ENCODE measurements at places on chromosomes 2 and 18.

DNA sequence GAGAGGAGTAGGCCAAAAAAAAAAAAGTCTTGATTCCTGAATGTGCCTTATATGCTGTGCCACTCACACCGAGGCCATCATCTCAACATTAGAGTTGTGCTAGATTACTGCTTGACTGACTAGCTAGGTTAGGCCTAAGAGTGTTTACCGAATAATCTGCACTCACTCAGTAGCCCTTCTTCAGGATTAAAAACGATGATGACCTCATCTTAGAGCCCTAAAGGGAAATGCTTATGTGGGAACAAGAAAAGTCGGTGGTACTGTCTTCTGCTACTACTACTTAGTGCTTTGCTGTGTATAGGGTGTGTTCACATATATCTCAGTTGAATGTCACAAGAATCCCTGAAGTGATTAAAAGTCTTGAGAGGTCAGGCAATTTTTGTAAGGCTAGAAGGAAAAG lies 54.3 kb downstream of the THOC1 start:
- no peak for DNase-seq

DNA sequence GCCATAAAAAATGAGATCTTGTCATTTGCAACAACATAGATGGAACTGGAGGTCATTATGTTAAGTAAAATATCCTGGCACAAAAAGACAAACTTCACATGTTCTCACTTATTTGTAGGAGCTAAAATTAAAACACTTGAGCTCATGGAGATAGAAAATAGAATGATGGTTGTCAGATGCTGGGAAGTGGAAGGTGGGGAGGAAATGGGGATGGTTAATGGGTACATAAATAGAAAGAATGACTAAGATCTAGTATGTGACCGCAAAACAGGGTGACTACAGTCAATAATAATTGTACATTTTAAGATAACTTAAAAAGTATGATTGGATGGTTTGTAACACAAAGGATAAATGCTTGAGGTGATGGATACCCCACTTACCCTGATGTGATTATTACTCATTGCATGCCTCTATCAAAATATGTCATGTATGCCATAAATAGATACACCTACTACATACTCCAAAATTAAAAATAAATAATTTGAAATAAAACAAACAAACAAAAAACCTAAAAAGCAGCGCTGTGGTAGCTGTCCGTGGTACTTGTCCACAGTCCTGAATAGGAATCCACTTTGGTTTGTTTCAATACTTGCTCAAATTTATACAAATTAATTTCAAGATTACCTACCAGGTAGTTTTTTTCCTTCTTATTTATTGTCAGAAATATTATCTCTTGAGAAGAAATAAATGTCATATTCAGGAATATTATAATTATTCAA lies 224.5 kb downstream of the DLGAP1 start:
- no peak for DNase-seq

GRCh38 chr18:77250501-77250925 lies 865 bp downstream of the GALR1 start:
- DNase-seq: no peak

DNA sequence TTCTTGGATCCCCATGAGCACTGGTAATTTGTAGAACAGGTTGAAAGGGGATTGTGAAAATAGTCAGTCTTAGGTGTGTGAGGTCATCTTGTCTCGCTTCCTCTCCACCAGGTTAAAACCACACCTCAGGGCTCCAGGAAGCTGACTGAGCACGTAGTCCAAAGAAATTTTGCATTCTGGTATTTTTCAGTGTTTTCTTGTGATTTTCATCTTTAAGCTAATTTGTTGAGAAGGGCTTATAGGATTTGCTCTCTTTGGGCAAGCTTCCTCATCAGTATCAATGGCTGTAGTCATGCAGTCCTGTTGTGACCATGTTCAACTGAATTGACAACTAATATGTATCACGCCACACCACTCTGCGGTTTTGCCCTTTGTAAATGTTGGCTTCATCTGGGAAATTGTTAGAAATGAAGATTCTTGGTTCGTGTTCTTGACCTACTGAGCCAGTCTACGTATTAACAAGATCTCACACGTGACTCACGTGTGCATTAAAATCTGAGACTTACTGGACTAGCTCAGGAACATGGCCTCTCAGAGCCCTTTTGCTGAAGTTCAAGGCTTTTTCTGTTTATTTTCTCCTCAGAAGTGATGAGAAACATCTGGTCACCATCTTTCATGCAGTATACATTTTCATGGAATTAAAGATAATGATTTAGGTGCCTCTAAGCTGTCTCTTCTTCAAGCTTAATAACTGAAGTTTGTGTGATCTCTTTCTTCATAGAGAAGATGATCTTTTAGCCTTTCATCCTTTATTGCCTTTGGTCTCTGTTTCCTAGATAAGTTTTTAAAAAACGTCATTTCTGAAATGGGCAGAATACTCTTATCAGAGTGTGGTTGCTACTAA lies 32.8 kb downstream of the FMNL2 start:
- no peak for DNase-seq

GRCh38 chr2:189866296-189866695 lies 82.0 kb downstream of the PMS1 start:
- no peak for DNase-seq

DNA sequence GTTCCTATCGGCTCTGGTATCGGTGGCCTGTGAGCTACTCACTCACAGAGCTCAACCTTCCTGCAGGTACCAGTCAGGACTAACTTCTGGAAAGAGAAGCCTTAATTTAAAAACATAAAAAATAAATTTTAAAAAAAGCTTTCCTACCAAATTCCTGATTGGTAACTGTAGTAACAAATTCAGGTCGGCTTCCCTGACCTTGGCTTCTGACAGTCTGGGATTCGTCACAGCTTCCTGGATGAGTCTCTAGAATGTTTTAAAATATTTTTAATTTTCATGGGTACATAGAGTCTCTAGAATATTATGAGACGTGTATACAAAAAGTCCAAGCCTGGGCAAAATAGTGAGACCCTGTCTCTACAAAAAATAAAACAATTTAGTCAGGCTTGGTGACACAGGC lies 45.0 kb upstream of the MTCL1 start:
- no peak for DNase-seq

GRCh38 chr2:118836411-118836930 lies 11.0 kb downstream of the EN1 start:
- DNase-seq: no peak

- no peak for DNase-seq
Measured at GRCh38 chr2:42754021-42754775, 9.7 kb downstream of the OXER1 start.

DNA sequence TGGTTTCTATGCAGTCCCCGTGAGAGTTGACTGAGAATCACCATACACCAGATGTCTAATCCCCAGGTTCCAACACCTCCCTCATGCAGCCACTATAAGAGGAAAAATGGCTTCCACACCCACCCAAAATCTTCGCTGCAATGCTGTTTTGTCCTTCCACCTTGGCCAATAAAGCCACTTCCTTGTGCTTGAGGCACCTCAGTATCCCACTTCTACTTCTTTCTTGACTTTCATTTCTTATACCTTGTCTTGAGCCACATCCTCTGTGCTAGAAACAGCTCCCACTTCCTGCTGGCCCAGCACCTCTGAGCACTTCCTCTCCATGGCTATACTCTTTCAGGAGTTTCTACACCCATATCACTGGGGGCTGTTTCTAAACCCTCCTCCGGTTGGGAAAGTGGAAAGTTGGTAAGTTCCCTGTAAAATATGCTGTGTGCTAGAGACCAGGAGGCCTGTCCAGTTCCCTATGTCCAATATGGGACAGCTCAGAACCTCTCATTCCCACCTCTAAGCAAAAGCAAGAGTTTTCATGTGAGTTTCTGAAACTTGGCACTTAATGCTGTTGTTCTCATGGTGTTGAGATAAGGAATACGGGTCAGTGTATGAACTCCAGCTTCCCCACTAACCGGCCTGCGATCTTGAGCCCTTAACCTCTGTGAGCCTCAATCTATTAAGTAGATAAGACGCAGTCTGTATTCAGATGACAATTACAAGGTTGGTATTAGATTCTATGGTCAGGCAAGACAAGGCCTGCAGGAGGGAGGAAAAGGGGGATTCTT lies 209.1 kb upstream of the ID2 start:
- DNase-seq: no peak

DNA sequence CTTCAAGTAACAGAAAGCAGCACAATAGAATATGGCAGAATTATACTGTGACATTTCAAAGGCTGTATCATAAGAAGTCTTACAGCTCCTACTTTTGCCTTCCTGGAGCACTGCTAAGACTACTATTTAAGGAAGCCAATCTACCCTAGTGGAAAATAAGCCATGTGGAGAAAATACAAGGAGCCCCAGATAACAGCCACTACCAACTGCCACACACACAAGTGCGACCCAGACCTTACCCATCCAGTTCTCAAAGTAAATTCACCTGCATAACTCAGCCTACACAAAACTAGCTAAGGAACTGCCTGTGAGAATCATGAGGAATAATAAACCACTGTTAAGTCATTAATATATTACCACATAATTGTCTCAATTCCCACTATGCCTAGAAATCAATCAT lies 66.4 kb downstream of the USP34 start:
- DNase-seq: no peak

DNA sequence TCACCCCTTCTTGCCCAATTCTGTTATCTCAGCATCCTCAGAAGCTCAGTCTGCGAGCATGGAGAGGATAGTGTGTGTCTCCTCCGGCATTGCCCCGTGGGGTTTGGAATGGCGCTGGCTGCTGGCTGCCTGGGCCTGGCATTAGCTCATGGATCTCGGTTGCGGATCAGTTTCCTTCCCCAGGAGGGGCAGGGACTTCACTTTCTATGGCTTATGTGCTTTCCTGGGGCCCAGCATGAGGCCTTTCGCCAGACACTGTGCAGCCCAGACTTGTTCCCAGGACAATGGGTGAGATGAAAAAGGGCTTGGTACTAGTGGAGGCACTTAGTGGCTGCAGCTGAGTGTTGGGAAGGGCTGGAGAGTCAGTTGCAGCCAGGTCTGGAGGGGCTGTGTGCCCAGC lies 143.3 kb downstream of the GLI2 start:
- no peak for DNase-seq

- DNase-seq: no peak
Measured at GRCh38 chr2:190636361-190636760, 12.5 kb upstream of the NAB1 start.

DNA sequence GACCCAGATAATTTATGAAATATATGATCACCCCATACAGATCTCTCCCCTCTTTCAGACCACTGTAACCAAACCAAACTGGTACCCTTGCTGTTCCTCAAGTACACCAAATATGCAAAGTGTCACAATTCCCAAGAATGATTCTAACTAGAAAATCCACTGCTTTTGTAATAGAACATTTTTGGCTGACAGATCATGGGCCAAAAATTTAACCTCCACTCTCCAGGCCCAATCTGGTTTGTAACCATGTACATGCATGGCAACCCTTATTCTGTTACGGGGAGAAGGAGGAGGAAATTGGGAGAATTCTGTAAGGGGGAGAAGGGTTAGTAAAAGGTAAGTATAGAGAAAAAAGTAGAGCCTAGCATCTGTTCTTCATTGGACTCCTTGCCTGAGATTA lies 62.0 kb downstream of the IKZF2 start:
- no peak for DNase-seq

DNA sequence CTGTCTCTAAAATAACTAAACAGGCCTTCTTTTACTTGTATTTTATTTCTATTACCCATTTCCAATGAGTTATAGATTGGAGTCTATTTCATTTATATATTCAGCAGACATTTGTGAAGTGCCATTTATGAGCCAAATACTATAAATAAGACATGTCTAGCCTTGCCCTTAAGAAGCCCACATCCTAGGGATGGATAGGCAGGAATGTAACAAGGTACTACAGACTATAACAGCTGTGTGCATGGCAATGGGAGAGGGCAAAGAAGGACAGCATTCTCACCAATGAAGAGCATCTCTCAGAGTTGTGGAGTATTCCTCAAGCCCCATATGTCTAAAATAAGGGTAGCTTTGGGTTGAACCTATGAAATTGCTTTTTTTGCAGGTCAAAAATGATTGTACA lies 161.9 kb upstream of the RASGRP3 start:
- DNase-seq: no peak

GRCh38 chr2:116949249-116949648 lies 865.2 kb upstream of the DDX18 start:
- DNase-seq: no peak

- no peak for DNase-seq
Measured at GRCh38 chr2:127421116-127421800, 3.0 kb downstream of the PROC start.

GRCh38 chr18:64403784-64404503 lies 255.1 kb upstream of the LINC00305 start:
- no peak for DNase-seq

DNA sequence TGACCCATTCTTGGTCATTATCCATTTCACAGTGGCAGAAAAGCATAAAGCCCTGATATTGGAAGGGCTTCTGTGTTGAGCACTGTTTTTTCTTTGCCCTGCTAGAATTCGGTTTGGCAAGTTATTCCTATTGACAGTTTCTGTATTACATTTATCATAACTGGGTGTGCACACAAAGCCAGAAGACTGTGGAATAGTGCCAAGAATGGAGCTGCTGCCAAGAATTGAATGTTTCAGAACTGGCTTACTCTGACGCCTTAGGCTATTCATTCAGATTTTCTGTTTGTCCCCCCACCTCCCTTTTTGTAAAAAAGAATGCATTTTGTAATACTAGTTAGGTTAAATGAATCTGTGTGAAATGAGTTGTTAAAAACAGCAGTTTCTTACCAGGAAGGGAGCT lies 12.7 kb downstream of the KDM3A start:
- no peak for DNase-seq

DNA sequence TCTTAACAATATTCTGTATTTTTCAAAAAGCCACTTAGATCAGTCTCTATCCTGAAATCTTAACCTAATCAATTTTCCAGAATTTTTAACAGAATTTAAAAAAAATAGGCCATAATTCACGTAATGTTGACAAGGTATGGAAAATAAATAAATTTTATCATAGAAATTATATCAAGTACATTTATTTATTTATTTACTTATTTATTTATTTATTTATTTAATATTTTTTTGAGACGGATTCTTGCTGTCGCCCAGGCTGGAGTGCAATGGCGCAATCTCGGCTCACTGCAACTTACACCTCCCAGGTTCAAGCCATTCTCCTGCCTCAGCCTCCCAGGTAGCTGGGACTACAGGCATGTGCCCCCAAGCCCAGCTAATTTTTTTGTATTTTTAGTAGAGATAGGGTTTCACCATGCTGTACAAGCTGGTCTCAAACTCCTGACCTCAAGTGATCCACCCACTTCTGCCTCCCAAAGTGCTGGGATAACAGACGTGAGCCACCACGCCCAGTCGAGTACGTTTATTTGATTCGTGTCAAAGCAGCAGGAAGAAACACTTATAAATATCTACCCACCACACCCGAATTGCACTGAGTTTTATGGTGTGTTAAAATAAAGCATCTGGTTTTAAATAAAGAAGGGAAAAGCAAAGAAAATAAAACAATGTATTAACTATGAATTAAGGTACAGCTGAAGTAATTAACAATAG lies 60.1 kb downstream of the DSC3 start:
- no peak for DNase-seq

GRCh38 chr2:43708891-43709290 lies 32.7 kb upstream of the C1GALT1C1L start:
- DNase-seq: no peak
